ENCODE measurements at places on chromosomes 7 and 10.

- no peak for DNase-seq
Observed at GRCh38 chr7:88452646-88453045, 146.0 kb upstream of the STEAP4 start.

GRCh38 chr10:81569488-81569887 lies 305.5 kb upstream of the NRG3 start:
- no peak for DNase-seq

- no peak for DNase-seq
Observed at GRCh38 chr7:90266808-90267207, 21.8 kb downstream of the CFAP69 start.

GRCh38 chr10:126315494-126316177 lies 72.6 kb downstream of the ADAM12 start:
- DNase-seq: no peak

- no peak for DNase-seq
Observed at GRCh38 chr7:41758321-41758720, 55.4 kb upstream of the INHBA start.

GRCh38 chr7:70356085-70356786 lies 758.0 kb downstream of the AUTS2 start:
- DNase-seq: no peak

DNA sequence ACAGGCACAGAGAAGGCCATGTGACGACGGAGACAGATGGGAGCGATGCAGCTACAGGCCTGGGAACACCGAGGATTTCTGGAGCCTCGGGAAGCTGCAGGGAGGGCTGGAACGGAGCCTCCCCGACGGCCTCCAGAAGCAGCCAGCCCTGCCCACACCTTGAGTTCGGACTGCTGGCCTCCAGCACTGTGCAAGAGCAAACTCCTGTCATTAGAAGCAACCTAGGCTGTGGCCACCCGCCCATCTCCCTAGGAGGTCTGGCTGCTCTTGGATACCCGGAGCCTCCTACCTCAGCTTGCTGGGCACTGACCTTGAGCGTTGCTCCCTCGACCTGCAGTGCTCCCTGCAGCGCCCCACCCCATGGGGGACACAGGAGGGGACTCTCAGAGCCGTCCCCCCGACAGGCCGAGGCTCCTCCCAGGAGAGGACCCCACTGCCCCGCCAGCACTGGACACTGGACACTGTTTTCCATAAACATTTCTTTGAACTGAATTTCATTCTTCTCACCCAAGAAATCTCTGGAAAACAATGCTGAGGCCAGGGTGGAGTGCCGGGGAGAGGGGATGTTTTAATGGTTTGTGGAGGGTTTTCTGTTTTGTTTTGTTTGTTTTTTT lies 22.5 kb upstream of the TNRC18 start:
- DNase-seq: no peak

DNA sequence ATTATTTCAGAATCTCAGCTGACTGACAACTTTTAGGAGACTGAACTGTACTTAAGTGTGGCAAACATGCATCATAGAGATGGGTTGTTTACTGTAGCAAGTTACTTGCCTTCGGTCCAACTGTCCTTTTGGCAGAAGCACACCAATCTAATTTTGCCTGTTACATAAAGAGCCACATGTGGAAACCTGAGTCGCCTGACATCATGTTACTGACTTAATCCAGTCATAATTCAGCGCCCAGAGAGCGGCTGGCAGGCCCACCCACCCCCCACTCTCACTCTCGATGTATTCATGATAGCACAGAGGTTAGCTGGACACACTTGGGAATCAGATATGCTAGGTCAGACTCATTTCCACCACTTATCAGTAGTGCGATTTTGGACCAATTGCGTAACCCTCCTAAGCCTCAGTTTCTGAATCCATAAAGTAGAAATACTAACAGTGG lies 57.3 kb upstream of the CAPZA2 start:
- no peak for DNase-seq

- DNase-seq: no peak
Observed at GRCh38 chr7:142477079-142477651, 219.3 kb upstream of the PRSS58 start.

DNA sequence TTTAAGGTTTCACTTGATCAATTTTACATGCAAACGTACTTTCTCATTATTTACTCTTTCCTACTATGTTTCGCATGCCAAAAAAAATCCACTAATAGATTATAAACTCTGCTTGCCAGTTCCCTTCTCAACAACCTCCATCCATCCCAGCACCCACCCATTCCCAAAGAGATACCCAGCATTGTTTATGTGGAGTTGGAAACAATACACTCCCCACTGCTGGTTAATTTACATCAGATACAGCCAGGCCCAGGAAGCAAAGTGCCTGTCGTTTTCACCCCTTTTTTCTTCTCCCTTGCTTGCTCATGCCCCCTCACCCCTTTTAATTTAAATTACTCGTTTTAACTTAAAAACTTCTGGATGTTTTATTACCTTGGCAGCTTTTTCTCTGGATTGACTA lies 59.9 kb downstream of the HIBADH start:
- no peak for DNase-seq

GRCh38 chr10:48447356-48448215 lies 141.1 kb downstream of the MAPK8 start:
- DNase-seq: no peak

DNA sequence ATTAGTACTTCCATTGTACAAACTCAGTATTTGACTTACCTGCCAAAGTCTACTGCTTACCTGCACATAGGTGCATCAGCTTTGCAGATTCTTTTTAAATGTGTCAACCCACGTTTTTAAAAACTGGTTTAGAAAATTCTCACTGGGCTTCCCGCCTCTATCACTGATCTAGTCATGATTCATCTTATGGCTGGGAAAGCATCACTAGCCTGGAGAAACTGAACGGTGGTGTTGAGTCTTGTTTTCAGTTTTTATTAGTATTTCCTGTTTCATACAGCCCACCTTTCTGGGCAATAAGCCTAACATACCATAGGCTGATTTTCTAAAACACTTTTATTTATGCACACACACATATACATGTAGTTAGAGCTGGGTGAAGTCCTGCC lies 19.7 kb downstream of the DOCK1 start:
- no peak for DNase-seq

DNA sequence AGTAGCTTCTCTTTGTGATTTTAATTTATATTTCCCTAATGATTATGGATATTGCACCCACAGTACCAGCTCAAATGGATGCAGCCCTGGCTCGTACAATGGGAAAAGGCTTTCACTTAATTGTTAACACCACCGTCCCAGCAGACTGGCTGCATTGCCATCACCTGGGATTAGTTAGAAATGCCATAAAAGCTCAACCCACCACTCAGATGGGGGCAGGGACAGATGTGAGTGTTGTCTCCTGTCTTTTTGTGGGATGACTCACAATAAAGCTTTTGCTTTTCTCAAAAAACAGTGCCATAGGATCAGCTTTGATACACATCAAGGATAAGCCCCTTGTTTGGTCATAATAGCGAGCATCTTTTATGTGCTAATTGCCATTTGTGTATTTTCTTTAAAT lies 729.1 kb downstream of the TNS3 start:
- no peak for DNase-seq

GRCh38 chr7:134778941-134779740 lies at the start of gene CALD1:
CALD1 (plus strand) TSS chr7:134779634; CDS start chr7:134867734, 88,100 bp downstream.
- DNase-seq: no peak

DNA sequence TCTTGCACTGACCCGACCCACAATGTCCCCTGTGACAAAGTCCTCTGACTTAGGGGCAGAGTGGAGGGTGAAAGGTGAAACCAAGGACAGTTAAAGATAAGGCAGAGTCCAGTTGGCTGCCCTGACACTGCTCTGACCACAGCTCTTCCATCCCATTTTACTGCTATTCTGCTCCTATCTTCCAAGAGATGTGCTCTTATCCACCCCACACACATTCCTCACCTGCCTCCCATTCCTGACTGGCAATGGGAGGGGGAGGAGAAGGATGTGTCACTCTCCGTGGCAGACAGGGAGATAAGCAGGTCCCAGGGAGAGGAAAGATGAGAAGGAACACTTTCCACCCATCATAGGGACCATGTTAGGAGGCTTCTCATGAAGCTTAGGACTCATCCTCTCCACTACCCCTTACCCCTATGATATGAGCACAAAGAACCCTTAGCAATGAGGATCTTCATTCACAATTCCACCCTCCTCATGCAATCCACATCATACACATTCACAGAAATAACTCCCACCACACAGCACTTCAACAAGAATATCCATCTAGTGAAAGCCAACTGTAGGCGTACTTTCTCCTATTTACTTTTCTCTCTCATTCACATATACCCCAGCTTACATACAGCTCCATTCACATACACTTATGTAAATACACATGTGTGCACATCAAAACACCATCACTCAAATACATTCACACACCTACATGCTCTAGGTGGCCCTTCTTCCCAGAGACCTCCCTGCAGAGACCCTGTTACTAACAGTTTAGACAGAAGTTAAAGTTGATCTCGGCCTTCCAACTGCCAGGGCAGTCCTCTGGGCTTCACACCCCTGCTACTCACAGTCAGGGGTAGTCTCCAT lies 6.6 kb downstream of the SYNPO2L start:
- DNase-seq: no peak

- DNase-seq: no peak
Observed at GRCh38 chr10:128068398-128069285, 57.6 kb downstream of the MKI67 start.

GRCh38 chr10:6333086-6333485 lies 130.4 kb downstream of the PFKFB3 start:
- DNase-seq: no peak

GRCh38 chr10:69503001-69503895 lies 52.0 kb downstream of the TSPAN15 start:
- no peak for DNase-seq

DNA sequence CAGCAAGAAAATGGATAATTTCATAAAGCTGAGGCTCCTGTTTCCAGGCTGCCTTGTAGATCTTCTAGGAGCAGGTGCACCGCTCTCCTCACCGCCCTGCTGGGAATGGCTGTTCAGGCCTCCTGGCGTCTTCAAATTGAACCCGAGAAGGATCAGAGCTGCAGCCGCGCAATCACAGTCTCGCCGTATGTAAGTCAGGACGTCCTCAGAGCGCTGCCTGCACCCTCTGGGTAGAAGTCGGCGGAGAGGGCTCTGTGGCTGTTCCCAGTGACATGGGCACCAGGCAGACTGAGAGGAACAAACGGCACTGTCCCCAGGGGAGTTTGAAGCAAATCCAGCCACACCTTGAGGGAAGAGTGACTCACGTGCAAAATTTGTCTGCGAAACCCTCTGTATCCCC lies 476.9 kb downstream of the TCERG1L start:
- DNase-seq: no peak

- no peak for DNase-seq
Observed at GRCh38 chr10:5411941-5412276, 448 bp upstream of the NET1 start.

DNA sequence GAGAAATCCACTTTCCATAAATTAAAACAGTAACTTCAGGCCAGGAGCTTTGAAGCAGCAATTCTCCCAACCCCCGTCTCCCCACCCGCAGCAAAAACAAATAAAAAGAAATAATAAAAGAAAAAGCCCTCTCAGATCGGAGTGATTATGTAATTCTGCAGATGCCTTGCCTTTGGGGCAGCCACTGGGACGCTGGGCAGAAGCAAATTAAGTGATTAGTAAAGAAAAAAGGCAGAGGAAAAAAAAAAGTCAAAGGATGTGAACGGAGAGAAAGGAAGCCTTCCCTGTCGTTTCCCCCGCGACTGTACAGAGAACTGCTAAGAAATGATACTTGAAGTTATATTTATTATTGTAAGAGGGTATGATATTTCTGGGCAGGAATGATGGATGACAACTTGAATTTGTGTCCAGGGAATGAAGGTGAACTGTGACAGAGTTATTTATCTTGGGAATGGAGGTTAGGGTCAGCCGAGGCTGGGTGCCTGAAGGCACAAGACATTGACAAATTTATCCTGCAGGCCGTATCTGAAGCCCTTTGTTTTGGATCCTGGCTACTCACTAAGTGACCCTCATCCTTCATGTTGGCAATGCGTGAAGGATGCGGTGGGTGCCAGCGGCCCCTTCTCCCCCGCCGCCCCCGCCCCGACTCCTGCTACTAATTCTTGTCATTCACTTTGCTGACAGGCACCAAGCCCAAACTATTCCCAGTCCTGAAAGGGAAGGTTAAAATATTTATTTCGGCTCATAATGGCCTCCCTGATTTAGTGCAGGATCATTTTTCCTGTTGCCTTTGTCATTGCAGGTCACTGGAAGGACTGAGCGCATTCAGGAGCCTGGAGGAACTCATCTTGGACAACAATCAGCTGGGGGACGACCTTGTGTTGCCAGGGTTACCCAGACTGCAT lies 604.0 kb downstream of the LRMDA start:
- no peak for DNase-seq

- no peak for DNase-seq
Observed at GRCh38 chr7:105860793-105861192, 15.6 kb downstream of the ATXN7L1 start.

DNA sequence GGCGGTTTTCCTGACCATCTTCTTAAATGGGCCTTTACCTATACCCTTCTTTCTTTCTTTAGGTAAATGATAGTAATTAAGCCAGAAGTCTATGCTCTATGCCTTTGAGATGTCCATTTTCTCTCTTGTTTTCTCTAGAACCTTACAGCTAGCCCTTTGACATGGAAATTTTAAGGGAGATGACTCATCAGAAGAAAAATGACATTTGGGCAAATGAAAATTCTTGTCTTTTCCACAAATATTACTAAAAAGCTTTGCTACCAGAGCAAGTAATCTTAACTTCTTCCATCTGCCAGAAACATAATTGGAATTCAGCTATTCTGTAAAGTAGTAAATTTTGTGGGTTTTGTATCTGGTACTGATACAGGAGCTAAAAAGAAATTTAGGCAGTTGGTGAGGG lies 59.5 kb downstream of the CCDC3 start:
- DNase-seq: no peak

GRCh38 chr10:12121673-12122072 lies 7.8 kb upstream of the SEC61A2 start:
- DNase-seq: no peak

DNA sequence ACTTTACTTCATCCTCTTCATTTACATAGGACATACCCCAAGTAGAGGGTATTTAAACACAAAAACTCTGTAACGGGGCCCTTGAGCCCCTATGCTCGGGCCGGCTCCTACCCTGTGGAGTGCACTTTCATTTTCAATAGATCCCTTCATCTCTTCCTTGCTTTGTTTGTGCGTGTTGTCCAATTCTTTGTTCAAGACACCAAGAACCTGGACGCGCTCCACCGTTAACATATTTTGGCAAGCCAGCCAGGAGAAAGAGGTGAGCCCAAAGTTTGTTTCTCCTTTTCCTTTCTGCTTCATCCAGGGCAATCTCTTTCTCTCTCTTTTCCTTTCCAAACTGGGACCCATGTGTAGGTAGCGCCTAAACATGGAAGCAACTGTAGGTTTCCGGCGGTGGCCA lies 26.0 kb upstream of the BNIP3 start:
- DNase-seq: no peak

DNA sequence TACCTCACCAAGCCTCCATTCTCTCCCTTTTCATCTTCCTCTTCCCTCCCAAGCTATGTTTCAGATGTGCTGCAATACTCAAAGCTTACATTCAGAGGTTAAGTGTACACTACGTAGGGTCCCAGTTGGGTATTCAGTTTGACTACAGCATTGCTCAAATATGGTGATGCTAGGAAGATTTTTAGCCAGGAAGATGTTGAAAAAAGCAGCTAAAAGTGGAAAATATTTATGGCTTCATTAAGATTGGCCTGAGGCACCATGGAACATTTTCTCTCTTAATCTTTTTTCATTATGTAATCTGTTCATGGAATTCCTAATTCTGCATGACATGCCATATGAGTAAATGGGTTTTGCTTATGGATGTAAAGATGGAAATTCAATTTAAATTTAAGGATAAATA lies 72.0 kb upstream of the ABCB5 start:
- no peak for DNase-seq
